ENCODE measurements at places on chromosomes 5 and 9.

GRCh38 chr5:123181394-123181801 lies 92.4 kb downstream of the PRDM6 start:
- no peak for DNase-seq

DNA sequence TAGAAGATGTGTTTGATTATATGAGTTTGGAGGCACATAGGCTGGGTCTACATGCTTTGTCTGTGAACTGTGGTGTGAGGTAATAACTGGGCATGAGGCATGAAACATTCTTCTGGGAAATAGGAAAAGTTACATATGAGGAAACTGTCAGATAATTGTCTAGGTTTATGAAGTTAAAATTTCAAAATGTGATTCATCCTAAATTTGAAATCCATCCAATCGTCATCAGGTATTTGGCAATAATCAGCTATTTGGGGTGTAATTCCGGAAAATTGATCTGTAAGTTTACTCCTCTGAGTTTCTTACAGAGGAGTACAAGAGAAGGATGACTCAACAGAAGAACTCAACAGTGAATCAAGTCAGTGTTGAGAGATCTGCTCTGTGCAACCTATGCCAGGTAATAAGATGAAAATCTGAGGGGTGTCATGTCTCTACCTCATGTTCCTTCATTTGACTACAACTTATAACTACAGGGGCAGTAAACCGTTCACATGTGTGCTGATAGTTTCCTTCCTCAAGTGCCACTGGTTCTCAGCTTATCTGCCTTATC lies 1171.6 kb upstream of the CDH18 start:
- DNase-seq: no peak

DNA sequence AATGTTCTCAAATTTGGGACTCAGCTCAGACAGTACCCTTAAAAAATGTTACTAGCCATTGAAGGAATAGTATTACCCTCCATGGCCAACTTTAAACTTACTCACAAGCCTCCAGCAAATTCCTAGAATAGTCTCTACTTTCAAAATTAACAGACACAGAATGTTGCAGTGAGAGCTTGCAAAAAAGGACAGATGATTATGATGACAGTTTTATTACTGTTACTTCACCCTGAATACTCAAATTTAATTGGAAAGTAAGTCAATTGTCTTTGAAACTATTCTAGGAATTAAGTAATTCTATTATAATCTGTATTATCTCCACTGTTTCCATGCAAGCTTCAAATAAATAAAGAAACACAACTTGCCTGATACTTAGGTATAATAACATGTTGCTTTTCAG lies 288.3 kb downstream of the SLF1 start:
- DNase-seq: no peak

DNA sequence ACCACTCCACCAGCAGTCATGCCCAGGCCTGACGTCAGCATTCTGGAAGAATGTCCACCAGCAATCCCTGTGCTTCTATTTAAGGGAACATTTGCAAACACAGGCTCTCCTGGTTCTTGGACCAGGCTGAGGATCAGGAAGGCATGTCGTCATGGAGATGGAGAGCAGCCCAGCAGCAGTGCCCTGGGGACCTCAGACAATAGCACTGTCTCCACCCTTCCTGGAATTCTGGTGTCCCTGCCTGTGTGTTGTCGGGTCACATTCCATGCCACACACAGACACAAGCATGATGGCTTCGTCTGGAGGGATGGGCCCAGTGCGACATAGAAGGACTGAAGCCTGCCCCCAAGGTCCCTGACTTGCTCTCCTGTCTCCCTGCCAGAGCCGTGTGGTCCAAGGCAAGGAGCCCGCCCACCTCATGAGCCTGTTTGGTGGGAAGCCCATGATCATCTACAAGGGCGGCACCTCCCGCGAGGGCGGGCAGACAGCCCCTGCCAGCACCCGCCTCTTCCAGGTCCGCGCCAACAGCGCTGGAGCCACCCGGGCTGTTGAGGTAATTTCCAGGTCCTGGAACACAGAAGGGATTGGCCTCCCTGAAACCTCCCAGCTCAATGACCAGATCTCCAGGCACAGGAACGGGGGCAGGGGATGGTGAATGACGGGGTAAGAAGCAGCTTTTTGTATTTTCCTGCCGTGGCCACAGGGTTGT lies 43.8 kb downstream of the STOM start:
- DNase-seq: no peak

- no peak for DNase-seq
Observed at GRCh38 chr5:152938630-152939029, 533.6 kb upstream of the NMUR2 start.

- DNase-seq: no peak
Observed at GRCh38 chr5:125064621-125065438, 318.4 kb upstream of the ZNF608 start.

- DNase-seq: no peak
Observed at GRCh38 chr5:65081071-65081470, 312.3 kb downstream of the CWC27 start.

GRCh38 chr9:124390794-124391658 lies 24.2 kb downstream of the PSMB7 start:
- DNase-seq: no peak

GRCh38 chr9:99472240-99472915 lies 250.3 kb downstream of the SEC61B start:
- no peak for DNase-seq

DNA sequence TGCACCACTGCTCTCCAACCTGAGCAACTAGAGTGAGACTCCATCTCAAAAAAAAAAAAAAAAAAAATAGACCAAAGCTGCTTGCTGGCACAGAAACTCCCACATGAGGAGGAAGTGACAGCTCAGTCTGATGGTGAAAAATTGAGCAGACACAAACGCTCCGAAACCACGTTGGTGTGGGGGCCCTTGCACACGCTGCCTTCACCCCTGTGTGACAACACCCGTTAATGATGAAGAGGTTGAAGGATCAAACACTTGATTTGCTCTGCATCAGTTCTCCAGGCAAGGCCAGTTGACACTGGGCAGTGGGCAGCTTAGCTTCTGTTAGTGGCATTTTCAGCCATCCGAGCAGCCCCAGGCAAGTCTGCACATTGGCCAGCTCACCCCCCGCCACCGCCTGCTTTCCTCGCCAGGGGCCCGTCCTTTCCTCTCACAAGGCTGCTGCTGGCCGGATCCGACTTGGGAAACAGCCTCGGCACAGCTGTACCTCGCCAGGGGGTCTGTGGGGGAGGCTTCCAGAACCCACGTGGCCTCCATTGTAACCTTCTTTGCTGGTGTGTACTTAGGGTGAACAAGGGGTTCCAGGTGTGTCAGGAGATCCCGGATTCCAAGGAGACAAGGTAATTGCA lies 79.8 kb downstream of the COL27A1 start:
- no peak for DNase-seq

DNA sequence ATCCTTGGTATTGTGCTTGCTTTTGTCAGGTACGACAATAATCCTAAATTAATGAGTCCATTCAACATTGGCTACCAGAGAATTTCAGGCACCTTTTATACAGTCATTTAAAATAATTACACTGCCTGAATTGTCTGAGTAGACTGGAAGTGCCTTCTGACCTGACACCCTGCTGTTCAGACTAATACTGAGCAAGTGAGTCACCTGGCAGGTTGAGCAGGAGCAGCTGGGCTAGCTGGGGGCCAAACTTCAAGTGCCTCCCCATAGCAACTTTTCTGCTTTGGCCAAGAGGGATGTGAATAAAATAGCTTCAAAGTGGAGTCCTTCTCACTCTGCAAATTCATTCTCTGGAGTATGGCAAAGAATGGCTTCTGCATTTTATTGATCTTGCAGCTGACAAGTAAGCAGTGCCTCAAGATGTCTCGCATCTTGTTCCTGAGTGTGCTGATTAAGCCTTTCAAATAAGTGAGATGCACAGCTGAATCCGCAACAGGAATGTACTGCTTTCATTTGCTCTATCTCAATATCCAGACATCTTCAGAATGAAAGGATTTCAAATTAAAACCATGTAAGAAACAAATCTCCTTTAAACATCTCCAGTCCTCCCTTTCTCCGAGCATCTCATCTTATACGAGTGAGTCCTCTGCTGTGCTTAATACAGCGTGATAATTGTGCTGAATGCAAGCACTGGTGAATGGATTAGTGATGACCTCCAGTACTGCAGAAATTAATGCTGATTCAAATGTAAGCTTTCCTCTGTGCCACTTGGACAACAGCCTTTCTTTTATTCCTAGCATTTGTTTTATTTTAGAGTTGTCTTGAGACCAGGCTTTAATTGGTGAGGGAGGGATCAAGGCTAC lies 271.2 kb downstream of the EDIL3 start:
- no peak for DNase-seq

DNA sequence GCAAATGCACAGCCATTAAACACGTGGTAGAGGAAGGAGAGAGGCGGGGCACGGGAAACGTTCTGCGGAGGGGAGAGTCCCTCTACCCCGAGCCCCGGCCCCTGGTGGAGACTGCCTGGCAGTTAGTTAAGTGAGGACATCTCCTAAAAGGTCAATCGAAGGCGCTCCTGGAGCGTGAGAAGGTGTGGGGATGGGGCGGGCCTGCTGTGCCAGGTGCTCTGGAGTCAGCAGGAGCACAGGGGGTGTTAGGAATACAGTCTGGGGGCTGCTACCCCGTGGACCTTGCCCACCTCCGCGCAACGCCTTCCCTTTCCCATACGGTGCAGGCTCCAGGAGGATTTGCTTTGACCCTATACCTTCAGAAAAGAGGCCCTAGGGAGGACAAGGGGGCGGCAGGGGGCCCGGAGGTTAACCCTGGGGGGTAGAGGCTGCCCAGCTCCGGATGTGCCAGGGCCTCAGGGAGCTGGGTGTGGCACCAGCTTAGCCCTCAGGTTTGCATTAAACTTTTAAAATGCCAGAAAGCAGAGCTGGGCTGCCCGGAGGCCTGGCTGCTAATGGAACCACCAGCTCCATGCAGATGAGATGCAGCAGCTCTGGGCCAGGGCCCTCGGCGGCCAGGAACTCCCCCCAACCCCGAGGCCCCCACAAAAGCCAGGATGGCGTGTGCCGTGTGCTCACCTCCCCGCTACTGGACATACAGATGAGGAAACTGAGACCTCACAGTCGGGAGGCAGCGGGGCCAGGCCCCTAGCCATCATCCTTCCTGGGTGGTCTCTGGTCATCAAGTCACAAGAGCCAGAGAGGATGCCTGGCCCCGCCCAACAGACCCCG lies 39.2 kb downstream of the NACC2 start:
- no peak for DNase-seq

- no peak for DNase-seq
Observed at GRCh38 chr5:77343165-77343564, 132.7 kb downstream of the PDE8B start.

- no peak for DNase-seq
Observed at GRCh38 chr5:177354256-177354655, 2.8 kb upstream of the LMAN2 start.

DNA sequence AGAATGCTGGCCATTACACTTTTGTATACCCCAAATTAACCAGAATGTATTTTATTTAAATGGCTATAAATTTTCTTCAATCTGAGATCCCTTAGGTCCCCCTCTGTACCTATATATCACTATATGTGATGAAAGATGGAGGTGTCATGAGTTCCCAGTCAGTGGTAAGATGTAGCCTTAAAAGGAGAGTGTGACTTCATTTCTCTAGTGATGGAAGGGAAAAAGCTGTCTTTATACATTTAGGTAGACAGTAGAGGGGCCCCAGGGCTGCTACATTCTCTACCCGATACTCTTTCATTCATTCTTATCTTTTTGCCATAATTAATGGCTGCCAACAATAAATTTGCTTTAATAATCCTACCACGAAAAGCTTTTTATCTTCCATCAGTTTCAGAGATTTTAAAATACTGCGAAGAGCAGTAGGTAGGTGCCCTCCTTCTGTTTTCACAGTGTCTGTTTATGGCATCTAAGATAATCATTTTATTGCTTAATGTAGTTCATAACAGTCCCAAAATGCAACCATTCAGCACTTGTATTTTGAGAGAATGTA lies 301.3 kb downstream of the ZNF608 start:
- DNase-seq: no peak

DNA sequence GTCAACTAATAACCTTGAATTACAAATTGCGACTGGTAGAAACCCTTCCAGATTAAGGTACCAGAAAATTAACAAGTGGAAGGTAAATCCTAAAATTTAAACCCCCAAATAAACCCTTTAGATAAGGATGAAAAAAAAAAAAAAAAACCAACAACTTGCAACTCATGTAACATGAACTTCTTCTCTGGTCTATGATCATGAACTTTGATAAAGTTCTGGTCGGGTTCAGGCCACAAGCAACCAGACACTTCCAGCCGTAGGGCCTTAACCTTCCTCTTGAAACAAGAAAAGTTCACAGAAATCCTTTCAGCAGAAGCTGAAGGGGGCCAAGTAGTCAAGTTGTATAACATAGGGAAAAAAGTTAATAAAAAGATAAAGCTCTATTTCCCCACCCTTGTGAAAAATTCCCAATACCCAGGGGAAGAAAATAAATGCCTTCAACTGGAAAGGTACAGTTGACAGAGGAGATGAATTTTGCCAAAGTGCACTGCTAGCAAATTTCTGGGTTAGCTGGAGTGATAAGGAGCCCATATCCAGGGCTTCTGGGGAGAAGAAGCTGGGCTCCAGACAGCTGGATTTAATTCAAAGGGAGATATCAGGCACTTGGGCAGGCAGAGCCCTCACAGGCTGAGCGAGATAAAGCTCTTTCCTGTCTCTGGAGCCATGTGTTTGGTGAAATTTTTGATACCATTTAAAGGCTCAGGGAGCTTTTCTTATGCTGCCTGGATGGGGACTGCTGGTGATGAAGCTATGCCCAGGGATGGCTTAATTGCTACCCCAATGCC lies 234.2 kb upstream of the PANK3 start:
- DNase-seq: no peak

DNA sequence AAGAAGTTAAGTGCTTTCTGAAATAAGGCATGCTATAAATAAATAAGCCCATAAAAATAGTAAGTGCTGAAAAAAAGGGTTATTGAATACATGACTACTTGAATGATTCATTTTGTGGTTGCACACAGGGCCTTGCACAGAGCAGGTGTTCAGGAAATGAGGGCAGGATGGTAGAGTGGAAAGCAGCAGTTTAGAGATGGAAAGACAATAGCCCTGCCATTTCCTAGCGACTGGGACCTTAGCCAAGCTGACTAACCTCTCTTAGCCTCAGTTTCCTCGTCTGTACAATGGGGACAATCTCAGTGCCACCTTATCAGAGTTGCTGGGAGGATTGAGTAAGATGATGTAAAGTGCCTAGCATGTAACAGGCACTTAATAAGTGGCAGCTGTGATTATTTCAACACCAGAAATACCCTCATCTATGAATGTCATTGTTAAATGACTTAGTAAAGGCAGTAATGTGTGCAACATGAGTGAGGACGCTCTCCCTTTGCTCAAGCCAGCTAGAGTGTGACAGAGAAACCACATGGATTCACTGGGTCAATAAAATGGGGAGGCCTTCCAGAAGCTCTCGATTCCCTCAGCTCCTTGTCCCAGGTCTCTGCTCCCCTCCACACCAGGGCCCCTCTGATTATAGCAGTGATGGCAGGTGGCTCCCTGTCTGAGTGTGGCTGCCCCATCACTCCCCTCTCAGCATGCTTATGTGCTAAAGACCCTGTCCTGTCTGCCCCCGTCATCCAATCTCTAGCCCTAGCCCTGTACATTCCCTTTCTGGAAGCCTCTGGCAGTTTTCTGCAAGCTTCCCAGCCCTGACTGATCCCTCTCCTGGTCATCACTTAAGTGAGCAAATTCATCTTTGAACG lies 16.0 kb upstream of the PHF19 start:
- no peak for DNase-seq

Measured in stimulated activated CD8-positive, alpha-beta memory T cell treated with anti-CD3 and anti-CD28 coated beads, Interleukin-7, amount 100 ng/mL, for 48 hours (primary cell).